NCI-H1436 (cell line): ENCODE measurements at places on chromosomes 7 and 10.

GRCh38 chr7:128264477-128264876, 23.4 kb downstream of the LEP start:
- DNase-seq, result no peak

DNA sequence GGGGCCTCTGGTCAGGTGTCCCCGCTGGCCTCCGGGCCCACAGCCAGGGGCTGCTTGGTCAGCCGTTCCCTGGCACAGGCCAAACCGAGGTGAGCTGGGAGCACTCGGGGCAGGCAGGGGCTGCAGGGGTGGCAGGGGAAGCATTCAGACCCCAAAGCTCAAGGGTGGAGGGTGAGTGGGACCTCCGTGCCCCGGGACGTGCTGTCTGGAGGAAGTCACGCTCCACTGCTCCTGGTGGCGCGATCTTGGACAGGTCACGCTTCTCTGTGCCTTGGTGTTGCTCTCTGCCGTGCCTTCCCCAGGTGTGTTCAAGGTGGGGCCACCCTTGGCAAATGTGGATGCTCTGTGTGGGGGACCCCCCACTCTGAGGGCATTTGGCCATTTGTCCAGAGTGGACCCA, 24.6 kb upstream of the ELFN1 start:
- DNase-seq, result no peak

GRCh38 chr7:139246905-139247304, 15.9 kb downstream of the UBN2 start:
- DNase-seq, result no peak

- no peak for DNase-seq
These were observed 130.1 kb upstream of the EGR2 start for GRCh38 chr10:62946278-62946677.

DNA sequence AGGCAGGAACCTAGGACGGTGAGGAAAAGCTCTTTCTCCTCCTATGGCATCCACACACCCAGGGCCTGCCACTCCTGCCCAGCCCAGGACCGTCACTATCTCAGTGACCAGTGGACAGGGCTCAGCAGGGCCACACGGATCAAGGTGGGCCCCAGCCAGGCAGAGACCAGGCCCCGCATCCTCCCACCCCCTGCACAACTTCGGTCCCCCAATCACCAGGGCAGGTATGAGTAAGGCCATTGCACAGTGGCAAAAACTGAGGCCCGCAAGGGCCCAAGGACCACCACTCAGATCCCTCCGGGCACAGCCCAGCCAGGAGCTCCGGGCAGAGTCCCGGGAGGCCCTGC, 30.3 kb downstream of the OAT start:
- no peak for DNase-seq

GRCh38 chr7:129607471-129608120, 3.9 kb upstream of the NRF1 start:
- DNase-seq, result peak; percentile 7

DNA sequence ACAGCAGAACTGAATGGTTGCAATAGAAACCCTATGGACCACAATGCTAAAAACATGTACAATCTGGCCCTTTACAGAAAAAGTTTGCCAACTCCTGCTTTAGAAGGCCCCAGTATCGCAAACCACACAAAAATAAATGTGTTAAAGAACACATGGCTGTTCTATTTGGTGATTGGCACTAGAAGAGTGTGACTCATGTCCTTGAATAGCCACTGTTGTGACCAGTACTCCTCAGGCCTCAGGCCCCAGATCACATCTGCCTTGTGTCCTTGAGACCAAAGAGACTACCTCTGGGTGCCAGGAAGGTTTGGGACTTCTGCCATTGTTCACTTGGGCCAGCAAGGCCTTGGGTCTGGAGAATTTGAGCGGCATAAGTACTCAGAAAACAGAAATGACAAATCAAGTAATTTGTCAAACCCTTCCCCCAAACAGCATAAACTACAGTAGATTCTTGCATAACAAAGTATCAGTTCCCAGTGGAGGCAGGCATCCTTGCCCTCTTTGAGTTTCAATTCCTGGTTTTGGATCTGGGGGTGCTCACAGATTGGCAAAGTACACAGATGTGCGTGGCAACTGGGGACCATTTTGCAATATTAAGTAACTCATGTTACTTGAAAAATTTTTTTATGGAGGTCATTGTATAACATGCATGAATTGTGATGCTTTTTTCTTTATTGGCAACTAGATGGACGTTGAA, 50.2 kb downstream of the MTURN start:
- no peak for DNase-seq

GRCh38 chr7:155860840-155861479, 48.7 kb upstream of the SHH start:
- no peak for DNase-seq
